ENCODE measurements at places on chromosomes 4 and X.
A peak's percentile ranks its signal among the peaks of the same experiment; 100 is the strongest.

GRCh38 chr4:41477181-41477905 lies 60.6 kb upstream of the LIMCH1 start:
- no peak for DNase-seq

- no peak for DNase-seq
These were observed 84.8 kb downstream of the AKAP4 start for GRCh38 chrX:50115973-50116372.

DNA sequence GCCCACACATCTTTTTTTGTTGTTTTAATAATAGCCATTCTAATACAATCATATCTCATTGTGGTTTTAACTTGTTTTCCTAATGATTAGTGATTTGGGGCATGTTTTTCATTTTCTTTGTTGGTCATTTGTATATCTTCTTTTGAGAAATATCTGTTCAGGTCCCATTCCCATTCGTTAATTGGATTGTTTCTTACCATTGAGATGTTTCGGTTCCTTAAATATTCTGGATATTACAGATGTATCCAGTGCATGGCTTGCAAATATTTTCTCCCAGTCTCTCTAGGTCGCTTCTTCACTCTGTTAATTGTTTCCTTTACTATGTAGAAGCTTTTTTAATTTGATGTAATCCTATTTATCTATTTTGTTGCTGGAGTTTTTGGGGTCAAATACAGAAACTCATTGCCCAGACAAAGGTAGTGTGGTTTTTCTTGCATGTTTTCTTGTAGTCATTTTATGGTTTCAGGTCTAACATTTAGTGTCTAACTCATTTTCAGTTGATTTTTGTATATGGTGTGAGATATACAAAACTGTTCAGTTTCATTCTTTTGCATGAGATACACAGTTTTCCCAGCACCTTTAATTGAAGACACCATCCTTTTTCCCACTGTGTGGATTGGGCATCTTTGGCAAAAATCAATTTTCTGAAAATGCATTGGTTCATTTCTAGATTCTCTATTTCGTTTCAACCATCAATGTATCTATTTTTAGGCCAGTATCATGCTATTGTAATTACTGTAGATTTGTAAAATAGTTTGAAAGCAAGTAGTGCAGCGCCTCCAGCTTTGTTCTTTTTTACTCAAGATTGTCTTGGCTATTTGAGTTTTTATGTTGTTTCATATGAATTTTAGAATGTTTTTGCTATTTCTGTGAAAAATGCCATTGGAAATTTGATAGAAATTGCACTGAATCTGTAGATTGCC lies 195.9 kb downstream of the SCFD2 start:
- no peak for DNase-seq

- no peak for DNase-seq
These were observed 143.5 kb downstream of the MGST2 start for GRCh38 chr4:139808808-139809756.

GRCh38 chrX:154046940-154047610 lies 27.4 kb upstream of the IRAK1 start:
- DNase-seq: no peak

- no peak for DNase-seq
These were observed 3.8 kb downstream of the G6PD start for GRCh38 chrX:154542723-154543424.

DNA sequence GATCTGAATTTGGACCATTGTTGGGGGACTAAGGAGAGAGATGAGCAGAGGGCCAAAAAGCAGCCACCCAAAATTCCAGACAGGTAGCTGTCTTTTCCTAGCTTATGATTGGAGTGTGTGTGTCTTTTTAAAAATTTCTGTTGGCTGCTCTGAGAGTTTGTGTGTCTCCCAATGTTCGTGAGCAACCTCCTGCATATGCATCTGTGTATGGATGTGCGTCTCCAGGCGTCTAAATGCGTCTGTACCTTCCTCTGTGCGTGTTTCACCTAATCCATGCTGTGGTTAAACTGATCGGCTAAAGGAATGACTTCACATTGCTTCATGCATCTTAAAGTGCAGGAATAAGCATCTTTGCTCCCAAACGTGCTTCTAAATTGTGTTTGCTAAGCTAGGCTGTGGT lies 65.5 kb upstream of the LAS1L start:
- no peak for DNase-seq

DNA sequence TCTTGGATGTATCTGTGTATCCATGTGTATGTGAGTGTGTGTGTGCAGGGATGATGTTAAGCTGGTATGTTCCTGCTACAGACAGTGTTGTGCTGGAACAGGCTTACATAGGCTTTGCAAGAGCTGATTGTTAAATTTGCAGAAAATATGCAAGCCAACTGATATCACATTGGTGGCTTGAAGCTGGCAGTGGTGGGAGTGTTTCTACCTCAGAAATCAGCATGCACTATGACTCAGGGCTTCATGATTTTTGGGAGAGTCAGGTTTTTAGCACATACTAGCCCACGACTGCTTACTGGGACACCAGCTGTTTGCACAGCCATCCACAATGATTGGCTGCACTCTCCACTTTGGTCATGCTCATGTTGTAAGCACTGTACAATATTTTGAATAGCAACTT lies 261.8 kb downstream of the DHX15 start:
- no peak for DNase-seq

DNA sequence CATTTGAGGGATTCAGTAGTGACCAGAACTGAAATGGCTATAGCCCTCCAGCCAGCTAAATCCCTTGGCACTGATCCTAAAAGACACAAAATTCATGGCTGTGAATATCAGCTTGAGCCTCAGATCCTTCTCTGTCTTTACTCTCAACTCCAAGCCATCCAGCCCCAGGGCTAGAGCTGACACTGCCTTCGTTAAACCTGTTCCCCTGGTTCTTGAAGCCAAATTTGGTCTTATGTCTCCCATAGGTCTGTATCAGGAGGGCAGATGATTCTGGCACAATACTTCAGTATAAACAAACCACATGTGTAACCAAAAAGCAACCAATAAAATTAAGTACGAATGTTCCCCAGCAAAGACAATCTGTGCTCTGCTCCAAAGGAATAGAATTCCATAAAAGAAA lies 78.0 kb downstream of the ANOS1 start:
- DNase-seq: no peak

DNA sequence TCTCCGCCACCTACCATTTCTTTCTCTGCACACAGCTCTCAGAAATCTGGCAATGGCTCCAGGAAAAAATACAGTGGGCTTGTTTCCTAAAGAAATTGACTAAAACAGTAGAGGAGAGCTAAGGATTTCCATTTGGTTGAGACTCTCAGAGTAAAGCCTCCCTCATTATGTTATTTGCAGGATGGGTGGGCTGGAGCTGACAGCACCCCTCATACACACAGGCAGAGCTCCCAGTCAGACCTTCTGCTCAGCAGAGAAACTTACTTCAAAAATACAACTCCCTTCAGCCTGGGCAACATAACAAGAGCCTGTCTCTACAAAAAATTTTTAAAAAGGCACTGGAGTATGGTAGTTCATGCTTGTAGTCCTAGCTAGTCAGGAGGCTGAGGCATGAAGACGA lies 44.9 kb downstream of the ENPEP start:
- no peak for DNase-seq

- no peak for DNase-seq
These were observed 37.2 kb downstream of the ATP2B3 start for GRCh38 chrX:153554519-153555167.

DNA sequence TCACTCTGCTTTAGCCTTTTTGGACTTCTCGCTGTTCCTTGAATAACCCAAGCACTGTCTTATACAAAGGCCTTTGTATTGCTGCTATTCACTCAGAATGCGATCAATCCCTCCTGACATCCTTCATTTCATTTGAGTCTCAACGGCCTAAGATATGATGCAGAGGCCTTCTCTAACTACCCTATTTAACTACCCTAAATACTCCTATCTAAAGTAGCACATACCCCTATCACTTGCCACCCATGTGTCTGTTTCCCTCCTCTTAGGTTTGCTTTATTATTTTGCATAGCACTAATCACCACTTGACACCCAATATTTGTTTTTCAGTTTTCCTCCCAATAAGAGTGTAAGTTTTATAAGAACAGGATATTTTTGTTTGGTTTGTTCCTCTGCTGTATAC lies 42.3 kb upstream of the ACSL4 start:
- peak; percentile 26 for DNase-seq

- no peak for DNase-seq
These were observed 22.8 kb upstream of the AP1S2 start for GRCh38 chrX:15877380-15877779.

DNA sequence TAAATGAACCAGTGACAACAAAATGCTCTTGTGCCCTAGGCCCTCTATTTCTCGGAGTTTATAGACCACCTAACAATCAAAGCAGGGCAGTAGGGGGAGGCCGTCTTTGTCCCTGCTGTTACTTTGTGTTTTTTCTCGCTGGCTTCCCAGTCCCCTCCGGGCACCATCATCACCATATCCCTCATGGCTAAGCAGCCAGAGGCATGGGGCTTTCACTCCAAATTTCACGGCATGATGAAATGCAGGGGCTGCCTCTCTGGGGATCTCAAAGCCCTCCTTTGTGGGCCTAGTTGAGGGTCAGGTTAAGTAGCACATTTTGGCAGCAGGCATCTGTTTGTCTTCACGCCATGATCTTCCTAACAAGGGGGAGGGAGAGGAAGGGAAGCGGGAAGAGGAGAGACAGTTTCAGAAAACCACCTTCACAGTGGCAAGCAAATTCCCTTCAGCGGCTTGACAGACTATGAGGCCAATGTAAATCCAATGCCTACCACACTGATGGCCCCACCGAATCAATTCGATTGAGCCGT lies 91.9 kb downstream of the ANOS1 start:
- no peak for DNase-seq

DNA sequence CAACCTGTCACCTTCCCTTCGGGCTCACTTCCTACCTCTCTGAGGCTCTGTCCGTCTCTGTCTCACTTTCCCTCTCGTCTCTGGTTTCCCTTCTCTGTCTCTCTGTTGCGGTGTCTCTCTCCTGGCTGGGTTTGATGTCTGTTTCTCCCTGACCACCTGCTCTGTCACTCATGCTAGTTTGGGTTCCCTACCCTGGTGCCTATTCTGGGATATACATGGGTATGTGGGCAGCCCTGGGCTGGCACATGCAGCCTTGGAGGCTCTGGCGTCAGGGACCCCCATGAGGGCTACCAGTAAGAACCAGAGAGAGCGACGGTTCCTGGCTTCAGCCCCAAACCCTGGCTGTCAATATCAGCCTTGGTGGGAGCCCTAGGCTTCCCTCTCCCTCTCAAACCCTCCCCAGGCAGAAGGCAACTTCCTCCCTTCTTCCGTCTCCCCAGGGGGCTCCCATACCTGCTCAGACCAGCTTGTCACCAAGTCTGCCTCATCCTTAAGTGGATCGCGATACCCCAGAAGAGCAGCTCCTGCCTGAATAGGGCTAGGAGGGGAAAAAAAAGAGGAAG lies 314 bp downstream of the DNASE1L1 start:
- DNase-seq: no peak

- no peak for DNase-seq
These were observed 23.2 kb upstream of the MXD4 start for GRCh38 chr4:2284934-2285612.

GRCh38 chrX:45774961-45775360 lies 574.3 kb upstream of the DIPK2B start:
- no peak for DNase-seq

GRCh38 chr4:35252866-35253265 lies 991.4 kb downstream of the ARAP2 start:
- no peak for DNase-seq

DNA sequence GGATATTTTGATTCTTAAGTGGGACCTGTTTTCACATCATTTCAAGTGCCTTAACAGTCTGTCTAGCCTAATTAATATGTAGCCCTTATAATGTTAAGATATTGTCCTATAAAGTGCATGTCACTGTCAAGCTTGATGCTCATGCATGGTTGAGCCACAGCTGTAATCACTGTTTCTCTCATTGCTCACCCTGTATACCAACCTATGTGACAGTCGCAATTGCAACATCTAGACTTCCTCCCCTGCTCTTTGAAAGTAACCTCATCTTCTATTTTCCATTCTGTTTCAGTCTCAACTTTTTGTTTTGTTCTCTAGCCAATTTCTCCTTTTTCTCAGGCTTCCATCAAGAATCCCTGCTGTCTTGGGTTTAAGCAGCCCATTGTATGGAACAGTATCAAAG lies 24.4 kb upstream of the MSL3 start:
- no peak for DNase-seq

DNA sequence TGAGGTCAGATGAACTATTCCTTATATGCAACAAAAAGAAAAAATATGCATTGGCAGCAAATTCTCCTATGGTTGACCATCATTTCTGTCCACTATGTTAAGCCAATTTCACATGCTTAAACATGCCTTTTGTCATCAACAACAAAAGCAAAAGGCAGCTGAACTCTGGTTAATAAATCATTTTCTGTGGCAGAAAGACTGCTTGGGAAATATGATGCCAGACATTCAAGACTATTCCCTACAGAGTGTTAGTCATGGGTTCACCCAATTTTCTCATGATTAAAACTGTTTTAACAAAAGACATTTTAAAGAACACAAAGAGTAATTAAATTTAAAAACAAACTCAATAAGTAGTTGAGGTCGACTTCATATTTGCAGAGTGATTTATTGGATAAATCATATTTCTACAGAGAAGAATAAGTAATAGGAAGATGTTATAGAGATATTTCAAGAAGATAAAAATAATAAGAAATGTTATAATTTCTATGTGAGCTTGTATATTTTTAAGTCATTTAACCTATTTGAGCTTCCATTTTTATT lies 890.6 kb downstream of the STPG2 start:
- DNase-seq: peak; percentile 3

- DNase-seq: no peak
These were observed 5.1 kb downstream of the NUDT9 start for GRCh38 chr4:87427518-87427868.

GRCh38 chrX:15598026-15598425 lies 2.7 kb downstream of the ACE2 start:
- DNase-seq: no peak

DNA sequence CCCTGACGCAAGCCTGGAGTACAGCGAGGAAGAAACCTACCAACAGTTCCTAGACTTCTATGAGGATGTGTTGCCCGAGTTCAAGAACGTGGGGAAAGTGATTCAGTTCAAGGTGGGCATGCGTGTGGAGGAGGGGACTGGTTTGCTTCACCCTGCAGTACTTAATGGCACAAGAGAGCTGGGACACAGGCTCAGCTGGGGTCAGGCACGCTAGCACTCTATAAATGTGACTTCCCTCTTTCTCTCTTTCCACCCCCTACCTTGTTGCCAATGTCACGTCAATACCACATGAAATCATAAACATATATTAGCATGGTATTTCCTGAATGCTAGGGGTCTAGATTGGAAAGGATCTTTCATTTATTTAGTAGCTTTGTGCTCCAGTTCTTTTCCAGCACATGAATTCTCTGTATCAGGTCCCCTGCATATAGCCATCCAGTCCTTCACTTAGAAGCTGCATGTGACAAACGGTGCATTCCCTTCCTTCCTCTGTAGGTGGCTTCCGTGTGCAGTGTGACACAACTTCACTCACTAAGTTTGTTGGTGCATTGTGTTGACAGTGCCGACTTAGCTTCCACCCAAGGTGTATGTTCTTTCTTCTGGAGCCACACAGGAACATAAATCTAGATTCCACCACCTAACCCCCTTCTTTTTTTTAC lies 25.6 kb downstream of the ZRSR2 start:
- DNase-seq: no peak

GRCh38 chr4:75031775-75032174 lies 98.9 kb downstream of the PARM1 start:
- DNase-seq: no peak

- no peak for DNase-seq
These were observed 15.0 kb downstream of the CLDN2 start for GRCh38 chrX:106935175-106935574.
